ENCODE measurements at places on chromosomes 6 and 20.

DNA sequence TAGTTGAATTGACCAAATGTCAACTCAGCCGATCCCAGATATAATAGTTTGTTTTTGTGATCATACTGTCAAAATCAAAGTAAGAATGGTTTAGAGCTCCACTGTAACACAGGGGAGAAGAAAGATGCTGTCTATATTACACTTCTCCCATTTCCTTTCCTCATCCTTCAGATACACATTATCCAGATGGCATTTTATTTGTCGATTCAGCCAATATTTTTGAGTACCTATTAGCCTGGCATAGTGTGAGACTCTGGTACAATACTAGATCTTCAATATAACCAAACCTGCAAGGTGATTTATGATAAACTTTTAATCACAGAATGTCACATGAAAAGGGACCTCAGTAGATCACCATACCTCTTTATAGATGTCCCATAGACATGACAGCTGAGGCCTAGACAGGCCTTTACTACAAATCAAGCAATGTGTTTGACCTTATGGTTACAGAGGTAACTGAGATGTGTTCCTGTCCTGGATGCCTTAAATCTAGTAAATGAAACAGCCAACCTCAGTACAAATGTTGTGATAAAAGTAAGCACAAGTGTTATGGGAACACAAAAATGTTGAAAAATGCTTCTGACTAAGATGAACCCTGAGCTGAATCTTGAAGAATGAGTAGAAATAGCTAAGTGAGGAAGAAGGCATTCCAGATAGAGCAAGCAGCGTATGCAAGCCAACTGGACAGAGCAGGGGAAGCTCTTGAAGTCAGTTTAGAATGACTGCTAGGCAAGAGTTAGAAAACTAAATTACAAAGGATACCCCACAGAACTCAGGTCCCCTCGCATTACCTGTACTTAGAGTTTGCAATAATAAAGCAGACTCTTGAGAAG, 1.9 kb downstream of the FBXO9 start:
- DNase-seq = peak; percentile 50

- DNase-seq = no peak
Observed at GRCh38 chr6:2795956-2796355, 30.8 kb downstream of the WRNIP1 start.

DNA sequence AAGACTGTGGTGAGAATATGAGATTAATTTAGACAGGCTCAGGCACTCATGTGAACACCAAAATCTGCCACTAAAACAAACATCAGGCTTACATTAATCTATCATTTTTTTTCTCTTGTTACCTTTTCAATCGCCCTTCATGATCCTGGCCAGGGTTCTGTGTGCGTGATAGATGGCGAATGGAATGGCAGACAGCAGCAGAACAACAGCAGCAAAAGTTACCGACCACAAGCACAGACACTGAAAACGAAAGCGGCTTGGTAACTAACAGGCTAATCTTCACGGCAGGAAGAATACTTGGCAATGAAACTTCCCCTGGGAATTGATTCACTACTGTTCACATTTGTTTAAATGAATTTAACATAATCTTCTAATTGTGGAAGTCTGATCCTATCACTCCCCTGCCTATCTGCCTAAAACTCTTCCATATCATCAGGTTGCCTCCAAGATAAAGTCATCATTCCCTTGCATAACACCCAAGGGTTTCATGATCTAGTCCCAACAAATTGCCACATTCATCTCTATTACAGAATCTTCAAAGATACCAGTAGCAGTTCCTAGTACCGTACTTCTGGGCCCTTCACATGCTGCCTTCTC, 28.7 kb downstream of the PTPRK start:
- peak; percentile 60 for DNase-seq

- DNase-seq = peak; percentile 67
Observed at GRCh38 chr6:9537381-9537780, 877.5 kb downstream of the TFAP2A start.

GRCh38 chr6:116447052-116447451, 14.1 kb upstream of the CALHM6 start:
- DNase-seq = peak; percentile 52

DNA sequence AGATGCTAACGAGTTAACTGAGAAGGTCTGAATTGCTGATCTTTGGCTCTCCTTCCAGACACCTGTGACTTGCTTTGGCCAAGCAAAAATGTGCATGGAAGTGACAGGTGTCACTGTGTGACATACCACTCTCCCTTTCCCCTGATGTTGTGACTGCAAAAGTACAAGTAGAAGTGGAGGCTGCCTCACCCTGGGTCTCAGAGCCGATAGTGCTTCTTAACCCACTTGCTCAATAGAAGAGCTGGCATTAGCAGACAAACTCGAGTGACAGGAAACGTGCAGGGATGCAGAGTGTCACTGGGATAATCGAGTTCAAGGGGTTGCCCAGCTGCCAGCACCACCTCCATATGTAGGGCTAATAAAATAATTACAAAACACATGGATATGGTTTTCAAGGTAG, 16.4 kb upstream of the SPO11 start:
- DNase-seq = no peak

- no peak for DNase-seq
Observed at GRCh38 chr20:43520074-43520630, 12.7 kb downstream of the L3MBTL1 start.

DNA sequence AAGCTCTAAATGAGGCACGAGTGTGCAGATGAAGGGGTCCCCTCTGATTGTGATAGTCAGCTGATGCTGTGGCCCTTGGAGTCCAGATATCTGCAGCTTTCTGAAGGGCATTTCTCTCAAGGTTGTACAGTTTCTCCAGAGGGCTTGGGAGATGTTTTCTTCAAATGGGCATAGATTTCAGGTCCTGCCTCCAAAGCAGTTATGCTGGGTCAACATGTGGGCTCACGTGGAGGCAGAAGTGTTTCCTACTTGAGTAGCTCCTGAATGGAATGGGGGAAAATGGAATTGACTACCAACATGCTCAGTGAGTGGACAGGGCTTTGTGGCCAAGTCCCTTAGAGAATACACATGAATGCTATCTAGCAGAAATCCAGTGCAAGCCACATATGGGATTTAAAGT, 360.7 kb downstream of the SAMD5 start:
- no peak for DNase-seq

DNA sequence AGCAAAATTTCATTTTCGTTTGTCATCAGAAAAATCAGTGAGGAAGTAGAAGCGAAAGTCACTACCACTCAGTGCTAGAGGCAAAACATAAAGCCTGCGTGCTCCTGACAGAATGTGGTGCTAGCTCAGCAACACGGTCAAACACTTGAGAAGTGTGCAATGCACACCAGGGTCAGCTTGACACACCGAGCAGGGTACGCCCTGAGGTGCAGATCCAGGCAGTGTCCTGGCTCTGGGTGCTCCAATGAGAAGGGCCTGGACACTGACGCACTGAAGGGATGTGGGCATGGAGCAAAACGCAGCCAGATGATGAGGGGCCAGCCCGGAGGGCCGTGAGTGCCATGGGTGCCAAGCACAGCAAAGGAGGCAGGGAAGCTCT, 5.9 kb downstream of the RNASET2 start:
- DNase-seq = no peak

- no peak for DNase-seq
Observed at GRCh38 chr6:45278367-45278766, 49.8 kb upstream of the RUNX2 start.

DNA sequence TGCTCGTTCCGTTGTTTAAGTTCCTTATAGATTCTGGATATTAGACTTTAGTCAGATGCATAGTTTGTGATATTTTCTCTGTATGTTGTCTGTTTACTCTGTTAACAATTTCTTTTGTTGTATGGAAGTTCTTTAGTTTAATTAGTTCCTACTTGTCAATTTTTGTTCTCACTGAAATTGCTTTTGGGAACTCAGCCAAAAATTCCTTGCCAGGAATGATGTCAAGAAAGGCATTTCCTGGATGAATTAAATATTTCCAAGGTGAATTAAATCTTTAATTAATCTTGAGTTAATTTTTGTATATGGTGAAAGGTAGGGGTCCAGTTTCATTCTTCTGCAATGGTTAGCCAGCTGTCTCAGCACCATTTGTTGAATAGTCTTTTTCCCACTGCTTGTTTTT, 406.2 kb upstream of the NOX3 start:
- DNase-seq = no peak

- no peak for DNase-seq
Observed at GRCh38 chr6:111124406-111124805, 37.1 kb downstream of the SLC16A10 start.

DNA sequence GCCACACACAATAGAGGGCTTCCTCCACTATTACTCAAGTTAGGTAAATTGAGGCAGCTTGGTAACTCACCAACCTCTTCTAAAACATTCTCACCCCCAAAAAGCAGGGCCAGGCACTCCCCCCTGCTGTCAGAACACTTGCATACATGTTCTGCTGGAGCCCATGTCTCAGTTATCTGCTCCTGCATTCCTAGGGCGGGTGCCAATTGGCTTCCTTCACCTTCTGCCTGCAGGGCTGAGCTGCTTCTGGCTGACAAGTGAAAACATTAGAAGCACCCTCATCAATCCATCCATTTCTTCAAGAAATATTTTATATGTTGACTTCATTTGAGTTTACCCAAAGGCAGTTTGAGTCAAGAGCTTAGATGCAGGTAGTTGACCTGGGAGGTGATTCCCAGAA, 4.5 kb upstream of the ENTPD6 start:
- DNase-seq = no peak

GRCh38 chr6:104788400-104788799, 71.3 kb downstream of the HACE1 start:
- DNase-seq = no peak

All from iris pigment epithelial cell (primary cell).